Naive thymus-derived CD4-positive, alpha-beta T cell (primary cell): ENCODE measurements at places on chromosomes 1 and 21. TPM values are rescaled to one million over a fixed set of nuclear protein-coding genes. Genes with fewer than 3 reads are reported as not detected.

Gene DENND2C
- 0.05 and 0.27 TPM in 2 replicates for total RNA-seq

DNA sequence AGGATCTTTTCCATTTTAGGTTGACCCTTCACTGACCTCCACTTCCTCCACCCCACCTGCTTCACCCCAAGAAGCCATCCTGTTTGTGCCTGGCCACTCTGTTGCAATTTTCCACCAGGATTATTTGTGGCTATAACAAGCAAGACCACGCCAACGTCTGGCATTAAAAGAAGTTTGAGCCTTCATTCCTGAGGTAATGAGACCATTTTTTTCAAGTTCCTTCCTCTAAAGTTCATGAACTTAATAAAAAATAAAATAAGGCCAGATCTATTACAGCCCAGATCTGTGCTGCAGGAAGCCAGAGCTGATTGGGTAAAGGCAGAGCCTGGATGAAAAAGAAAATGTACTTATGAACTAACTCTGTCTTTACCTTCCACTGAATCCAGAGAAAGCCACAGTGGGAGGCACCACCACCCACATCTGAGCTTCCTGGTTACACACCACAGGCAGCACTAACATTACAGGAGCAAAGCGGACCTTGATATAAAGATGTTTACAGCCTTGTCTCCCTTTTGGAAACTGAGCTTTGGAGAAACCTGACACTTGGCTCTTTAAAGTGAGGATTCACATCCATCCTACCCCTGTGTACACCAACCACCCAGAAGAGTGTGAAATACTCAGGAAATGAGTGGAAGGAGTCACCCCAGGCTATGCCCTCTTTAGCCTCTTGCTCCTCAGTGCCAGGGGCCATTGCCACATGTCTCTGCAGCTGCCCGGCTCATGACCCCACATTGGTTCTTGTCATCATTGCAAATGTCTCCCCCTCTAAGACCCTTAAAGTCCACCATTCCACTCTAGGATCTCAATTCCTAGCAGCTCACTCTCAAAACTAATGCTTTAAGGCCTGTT lies 293.6 kb downstream of the PLPP3 start:
- no peaks in the 10 kb centered on the region for H3K27me3 ChIP-seq
- no peaks in the 10 kb centered on the region for H3K4me1 ChIP-seq
- DNase-seq = no peak
- no peak overlapping the region for H3K4me3 ChIP-seq

- H3K27ac ChIP-seq = no peak overlapping the region
- H3K4me1 ChIP-seq = no peaks in the 10 kb centered on the region
- DNase-seq = no peak
- no peak overlapping the region for H3K4me3 ChIP-seq
Observed at GRCh38 chr1:208192995-208193394, 51.2 kb downstream of the PLXNA2 start.

DNA sequence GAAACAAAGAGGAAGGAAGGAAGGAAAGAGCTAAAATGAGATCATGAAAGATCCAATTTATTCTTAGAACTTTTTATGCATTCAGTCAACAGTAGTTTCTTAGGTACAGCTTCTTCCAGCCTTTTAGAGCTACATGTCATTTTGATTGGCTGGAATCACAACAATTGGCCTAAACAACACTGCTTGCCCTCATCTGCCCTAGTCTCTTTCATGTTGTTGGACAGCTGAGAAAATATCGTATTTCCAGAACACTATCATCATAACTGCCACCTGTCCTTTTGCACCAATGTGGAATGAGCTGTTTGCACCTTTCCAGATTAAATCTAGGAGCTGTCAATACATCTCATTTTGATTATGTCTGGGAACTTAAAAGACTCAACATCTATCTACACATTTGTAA lies 161.7 kb downstream of the TGFBR3 start:
- no peak overlapping the region for H3K27ac ChIP-seq

DNA sequence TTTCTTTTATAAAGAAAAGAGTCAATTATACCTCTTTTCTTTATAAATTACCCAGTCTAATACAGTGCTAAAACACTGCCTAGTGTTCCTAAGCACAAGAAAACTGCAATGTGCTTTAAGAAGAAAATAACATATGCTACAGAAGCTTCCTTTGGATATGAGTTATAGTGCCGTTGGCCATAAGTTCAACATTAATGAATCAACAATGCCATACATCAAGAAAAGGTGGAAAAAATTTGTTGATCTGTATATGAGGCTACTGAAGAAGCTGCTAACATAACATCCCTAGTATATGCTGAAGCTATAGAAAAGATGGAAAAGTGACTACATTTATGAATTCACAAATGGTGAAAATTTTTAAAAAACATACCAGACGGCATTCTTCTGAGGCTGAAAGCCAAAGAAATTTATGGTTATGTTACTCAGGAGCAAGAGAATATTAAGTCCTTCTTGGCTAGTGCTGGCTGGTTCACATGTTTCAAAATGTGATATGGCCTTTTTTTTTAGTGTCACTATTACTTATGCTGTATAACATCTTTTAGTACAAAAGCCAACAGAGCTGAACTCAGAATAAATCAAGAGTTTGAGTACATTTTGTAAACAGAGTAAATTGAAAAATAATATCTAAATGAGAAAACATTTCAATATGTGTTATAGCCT lies 743.2 kb upstream of the RGS18 start:
- no peaks in the 10 kb centered on the region for H3K27me3 ChIP-seq
- H3K36me3 ChIP-seq = no peaks in the 10 kb centered on the region
- H3K4me1 ChIP-seq = no peaks in the 10 kb centered on the region
- no peak for DNase-seq

- no peaks in the 10 kb centered on the region for H3K36me3 ChIP-seq
- no peaks in the 10 kb centered on the region for H3K27me3 ChIP-seq
- no peak overlapping the region for H3K4me3 ChIP-seq
- H3K27ac ChIP-seq = no peak overlapping the region
Observed at GRCh38 chr1:223611936-223612335, 53.6 kb downstream of the CAPN8 start.

DNA sequence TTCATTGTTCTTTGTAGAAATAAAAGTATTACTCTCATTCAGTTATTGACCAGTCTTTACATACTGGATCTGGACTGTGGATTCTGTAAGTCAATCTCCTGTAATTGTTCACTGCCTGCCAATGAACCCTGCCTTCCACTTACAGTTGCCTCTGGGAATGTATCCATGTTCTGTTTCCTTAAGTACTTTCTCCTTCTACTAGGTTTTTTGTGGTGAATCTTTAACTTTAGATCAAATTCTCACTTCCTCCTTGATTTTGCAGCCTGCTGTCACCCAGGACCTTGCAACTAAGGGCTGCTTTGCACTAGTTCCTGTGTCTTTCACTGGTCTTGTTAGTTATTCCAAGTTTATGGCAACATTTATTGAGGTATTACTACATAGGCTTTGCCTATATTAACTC lies 28.2 kb upstream of the ANKRD13C start:
- H3K36me3 ChIP-seq = no peaks in the 10 kb centered on the region
- H3K27ac ChIP-seq = no peak overlapping the region
- DNase-seq = no peak
- H3K4me3 ChIP-seq = no peak overlapping the region
- no peaks in the 10 kb centered on the region for H3K4me1 ChIP-seq

- H3K4me3 ChIP-seq = no peak overlapping the region
- H3K27ac ChIP-seq = no peak overlapping the region
- no peaks in the 10 kb centered on the region for H3K36me3 ChIP-seq
- H3K4me1 ChIP-seq = no peaks in the 10 kb centered on the region
- no peaks in the 10 kb centered on the region for H3K27me3 ChIP-seq
- no peak for DNase-seq
Observed at GRCh38 chr1:87024936-87025540, 110.6 kb downstream of the HS2ST1 start.

- no peaks in the 10 kb centered on the region for H3K4me1 ChIP-seq
- DNase-seq = no peak
- H3K36me3 ChIP-seq = no peaks in the 10 kb centered on the region
- no peak overlapping the region for H3K4me3 ChIP-seq
Observed at GRCh38 chr1:221350091-221350490, 391.8 kb downstream of the DUSP10 start.

GRCh38 chr1:9315411-9316079 lies 22.9 kb downstream of the SPSB1 start:
- no peak overlapping the region for H3K27ac ChIP-seq
- no peaks in the 10 kb centered on the region for H3K4me1 ChIP-seq
- DNase-seq = no peak
- H3K36me3 ChIP-seq = no peaks in the 10 kb centered on the region
